ENCODE measurements at places on chromosomes 6 and 20. TPM values are rescaled to one million over a fixed set of nuclear protein-coding genes. Genes with fewer than 3 reads are reported as not detected.

The TUBE1 gene
- 9.6 TPM for polyA plus RNA-seq

The STXBP5 gene
- polyA plus RNA-seq: 7.7 TPM

The BEND6 gene
- 0.50 TPM for polyA plus RNA-seq

DNA sequence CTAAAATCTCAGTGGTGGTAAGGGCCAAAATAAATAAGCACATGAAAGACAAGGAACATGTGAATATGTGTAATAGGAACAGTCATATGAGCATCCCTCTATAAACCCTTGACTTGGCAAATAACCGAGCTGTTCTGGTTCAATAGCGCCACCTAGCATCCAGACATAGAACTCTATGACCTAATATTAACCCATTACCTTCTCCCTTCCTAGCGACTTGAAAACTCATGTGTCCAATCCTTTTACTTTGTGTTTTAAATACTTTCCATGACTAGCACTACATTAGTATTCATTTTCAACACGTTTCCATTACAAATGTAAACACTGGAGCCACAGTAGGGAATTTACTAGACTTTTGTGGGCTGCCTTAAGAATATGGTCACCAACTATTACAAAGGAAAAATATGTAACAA, 279.7 kb downstream of the UST start:
- DNase-seq: no peak

DNA sequence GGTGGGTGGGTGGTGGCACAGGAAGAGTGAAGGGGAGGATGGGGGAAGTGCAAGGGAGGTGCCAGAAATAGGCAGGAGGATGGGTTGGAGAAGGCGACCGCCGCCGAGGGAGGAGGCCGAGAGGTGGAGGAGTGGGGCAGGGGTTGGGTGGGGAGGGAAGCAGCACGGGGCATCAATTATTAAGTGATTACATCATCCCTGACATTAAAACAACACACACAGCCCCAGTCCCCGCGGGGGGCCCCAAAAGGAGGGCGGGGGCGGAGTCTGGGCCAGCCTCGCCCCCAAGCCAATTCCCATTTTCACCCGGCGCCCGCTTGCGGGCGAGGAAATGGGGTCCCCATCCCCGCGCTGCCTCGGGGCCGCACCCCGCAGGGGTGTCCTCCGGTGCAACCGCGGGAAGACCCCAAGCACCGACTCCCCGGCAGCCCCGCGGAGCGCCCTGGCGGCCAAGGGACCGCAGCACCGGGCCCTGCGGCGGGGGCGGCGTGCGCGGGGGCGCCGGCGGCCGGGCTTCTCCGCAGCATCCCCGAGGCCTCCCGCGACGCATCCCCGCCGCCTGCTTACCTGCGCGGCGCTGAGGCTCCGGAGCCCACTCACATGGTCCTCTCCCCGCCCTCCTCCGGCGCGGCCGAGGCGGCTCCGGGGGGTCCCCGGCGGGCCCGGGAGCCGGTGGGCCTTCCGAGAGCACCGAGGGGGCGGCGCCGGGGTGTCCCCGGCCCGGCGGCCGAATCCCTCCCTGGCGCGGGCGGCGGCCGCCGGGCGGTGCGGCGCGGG, 663 bp downstream of the FYN start:
- DNase-seq: peak; percentile 89

- DNase-seq: no peak
These were observed 9.7 kb downstream of the BTN3A1 start for GRCh38 chr6:26411751-26412150.

DNA sequence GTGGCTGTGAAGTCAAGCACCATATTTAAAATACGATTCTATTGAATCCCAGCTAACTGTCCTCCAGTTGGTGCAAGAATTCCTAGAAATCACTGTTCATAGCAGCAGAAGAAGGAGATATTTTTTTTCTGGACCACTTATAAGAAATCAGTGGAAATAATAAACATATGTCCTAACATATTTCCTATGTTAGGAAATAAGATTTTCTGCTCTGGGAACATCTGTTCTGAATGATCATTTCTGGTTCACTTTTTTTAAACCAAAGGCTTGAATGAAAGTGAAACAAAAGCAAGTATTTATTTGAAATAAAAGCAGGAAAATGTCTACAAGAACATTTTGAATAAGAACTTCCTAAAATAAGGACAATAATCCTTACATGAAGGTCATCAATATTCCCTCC, 138.9 kb upstream of the RALGAPA2 start:
- DNase-seq: no peak

DNA sequence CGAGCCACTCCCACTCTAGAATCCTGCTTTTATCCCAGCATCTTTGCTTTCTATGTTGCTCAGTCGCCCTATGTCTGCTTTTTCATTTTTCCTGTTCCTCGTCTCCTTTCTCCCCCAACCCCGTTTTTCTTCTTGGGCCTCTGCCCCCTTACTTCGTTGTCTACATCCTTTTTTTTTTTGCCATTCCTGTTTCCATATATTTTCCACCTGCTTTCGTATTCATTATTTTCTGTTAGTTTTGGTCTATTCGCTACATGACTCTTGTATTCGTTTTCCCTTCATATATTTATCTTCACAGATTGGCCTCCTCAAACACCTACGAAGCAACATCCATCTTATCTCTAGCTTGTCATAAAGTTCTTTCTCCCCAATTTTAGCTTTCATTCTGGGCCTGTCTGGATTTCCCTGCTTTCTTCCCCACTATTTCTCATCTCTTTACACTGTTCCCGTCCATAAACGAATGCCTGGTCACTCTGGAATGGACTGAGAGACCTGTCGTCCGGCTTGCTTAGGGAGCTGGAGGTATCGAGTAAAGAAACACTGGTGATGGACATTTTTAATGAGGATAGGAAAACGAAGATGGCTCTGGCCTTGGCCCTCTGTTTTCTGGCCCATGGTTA, 915 bp downstream of the PRRC2A start:
- no peak for DNase-seq

- no peak for DNase-seq
These were observed 442.3 kb upstream of the MAP3K7 start for GRCh38 chr6:91029211-91029610.

- no peak for DNase-seq
These were observed 690 bp downstream of the IFNGR1 start for GRCh38 chr6:137218473-137218916.

GRCh38 chr6:133306931-133307330, 65.8 kb downstream of the EYA4 start:
- no peak for DNase-seq

DNA sequence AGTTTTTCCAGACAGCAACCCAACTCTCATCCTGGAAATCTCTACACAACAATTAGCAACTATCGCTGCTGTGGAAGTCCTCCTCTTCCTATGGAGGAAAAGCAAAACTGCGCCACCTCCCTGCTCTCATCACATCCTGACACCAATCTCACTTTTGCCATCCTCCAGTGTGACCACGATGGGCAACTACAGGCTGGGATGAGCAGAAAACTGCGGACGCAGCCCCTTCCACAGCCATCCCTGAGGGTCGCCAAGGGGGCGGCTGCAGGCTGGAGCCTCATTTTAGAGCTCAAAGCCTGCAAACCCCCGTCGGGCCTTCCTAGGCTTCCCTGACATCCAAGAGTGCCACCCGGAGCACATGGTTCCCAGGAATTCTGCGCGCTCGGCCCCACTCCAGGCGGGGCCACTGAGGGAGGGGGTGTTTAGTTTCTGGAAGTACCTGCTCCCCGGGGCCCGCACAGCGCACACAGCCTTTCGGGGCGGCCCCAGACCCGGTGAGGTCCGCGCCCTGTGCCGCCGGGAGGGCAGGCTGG, 1.2 kb downstream of the TCFL5 start:
- peak; percentile 83 for DNase-seq

DNA sequence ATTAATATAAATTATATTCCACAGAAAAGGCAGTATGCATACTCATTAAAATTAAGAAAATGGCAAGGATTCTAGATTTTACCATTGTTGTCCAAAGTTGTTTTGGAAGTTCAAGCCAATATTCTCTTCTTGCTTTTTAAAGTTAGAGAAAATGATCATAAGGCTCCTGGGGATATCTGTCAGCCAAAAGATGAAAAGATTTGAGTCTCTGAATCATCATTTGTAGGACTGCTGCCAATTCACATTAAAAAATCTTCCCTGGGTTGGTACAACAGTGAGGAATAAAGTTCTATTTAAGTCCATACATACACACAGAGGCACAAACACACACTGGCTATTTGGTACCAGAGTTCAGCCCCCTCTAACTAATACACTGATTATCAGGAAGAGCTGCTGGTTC, 620.1 kb downstream of the COL12A1 start:
- DNase-seq: no peak

DNA sequence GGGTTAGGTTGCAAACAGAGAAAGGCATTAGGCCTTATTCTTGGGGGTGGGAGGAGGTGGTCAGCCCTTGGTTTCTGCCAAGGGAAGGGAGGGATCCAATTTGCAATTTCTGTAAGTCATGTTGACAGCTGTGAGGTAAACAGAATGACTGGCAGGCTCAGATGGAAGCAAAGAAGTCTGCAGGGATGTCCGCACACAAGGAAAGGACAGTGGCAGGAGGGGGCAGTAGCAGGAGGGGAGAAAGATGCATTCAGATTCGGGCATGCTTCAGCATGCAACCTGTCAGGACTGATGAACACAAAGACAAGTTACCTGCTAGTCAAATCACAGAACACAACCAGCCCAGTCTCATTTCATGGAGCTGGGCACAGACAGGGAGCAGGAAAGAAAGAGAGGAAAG, 217.9 kb upstream of the FOXA2 start:
- no peak for DNase-seq

DNA sequence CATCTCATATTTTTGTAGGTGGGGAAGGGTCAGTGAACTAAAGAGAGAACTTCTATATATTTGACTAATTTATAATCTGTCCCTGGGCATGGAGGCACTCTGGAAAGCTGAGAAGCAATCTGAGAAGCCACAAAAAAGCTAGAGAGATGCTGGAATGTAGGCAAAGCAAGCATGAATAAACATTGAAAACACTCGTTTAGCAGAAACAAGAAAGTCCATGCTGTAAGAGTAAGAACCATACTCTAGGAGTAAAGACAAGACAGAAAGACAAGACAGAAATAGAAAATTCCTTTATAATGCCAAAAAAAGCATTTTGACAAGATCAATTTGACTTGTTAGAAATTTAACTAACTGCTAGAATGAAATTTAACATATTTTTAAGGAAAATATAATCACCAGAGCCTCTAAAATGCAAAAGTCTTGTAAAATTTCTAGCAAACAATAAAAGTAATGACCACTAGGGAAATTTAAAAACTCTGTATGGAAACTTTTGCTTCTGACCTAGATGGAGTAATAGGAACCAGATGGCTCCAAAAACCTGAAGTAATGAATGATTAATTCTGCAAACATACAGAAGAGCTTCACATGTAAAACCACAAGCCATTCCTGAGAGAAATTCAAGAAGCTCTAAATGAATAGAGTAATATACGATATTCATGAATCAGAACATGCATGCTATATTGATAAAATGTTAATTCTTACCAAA, 625.7 kb upstream of the PTCHD4 start:
- no peak for DNase-seq

DNA sequence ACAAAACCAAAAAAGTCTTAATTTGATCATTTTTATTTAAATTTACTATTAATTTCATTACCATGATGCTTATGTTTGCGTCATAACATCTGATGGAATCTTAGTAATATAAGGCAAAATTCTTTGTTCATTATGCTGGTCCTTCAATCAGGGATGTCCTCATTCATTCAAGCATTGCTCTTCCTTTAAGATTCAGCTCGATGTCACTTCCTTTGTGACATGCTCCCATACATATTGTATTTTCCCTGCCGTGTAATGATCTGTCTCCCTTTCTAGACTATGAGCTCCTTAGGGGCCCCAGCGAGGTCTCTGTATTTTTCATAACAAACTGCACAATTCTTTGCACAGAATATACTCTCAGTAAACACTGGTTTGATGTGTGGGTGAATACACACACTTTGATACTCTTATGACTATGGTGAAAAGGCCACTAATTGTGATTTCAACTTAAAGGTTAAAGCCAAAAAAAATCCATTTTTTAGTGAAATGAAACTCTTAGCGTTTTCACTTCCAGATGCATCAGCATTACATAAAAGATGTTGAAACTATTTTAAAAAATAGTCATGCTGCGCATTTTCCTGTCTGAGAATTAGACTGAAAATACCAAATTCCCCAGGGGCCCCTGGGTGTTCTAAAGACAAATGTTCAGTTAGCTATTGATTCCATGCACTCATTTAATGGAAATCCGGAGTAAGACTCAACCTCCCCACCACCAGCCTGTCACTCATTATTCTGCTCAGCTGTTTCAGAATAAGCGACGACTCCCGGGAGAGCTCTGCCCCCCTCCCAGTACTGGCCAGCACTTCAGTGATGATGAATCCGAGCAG, 169.7 kb downstream of the ATXN1 start:
- DNase-seq: no peak

DNA sequence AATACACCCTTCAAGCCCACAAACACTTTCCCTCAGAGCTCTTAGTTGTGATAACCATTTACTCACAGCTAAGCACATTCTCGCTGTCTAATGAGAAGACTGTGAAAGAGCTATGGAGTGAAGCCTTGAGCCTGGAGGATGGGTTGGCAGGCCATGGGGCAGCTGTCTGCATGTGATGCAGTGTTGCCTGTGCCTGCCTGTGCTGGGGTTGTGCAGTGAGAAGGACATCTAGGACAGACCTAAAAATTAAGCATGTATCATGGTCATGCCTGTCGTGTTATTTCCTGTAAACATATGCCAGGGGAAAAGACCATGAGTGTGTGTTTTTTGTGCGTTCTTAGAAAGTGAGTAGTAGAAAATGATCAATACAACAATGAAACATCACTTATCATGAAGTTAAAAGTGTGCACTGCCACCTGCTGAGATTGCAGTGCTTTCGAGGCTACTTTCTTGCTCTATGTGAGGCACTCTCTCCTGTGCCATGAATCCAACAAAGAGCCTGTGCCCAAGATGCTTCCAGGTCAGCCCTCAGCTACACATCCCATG, 8.1 kb upstream of the ZC3H12D start:
- no peak for DNase-seq

DNA sequence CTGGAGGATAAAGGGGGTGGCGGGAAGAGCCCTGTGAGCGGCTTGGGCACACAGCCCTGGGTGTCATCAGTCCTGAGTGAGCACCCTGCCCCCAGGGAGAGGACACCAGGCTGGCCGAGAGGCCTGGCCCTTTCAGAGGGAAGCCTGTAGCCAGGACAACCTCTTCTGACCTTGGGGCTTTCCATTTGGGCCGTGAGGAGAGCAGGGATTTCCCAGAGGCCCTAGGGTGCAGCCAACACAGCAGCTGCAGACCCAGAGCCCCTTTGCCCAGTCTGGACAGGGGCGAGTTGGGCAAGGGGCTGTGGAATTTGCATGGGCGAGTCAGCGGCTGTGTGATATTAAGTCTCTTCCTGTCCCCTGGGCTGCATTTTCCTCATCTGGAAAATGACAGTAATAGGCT, 6.3 kb downstream of the MAP1LC3A start:
- peak; percentile 48 for DNase-seq

DNA sequence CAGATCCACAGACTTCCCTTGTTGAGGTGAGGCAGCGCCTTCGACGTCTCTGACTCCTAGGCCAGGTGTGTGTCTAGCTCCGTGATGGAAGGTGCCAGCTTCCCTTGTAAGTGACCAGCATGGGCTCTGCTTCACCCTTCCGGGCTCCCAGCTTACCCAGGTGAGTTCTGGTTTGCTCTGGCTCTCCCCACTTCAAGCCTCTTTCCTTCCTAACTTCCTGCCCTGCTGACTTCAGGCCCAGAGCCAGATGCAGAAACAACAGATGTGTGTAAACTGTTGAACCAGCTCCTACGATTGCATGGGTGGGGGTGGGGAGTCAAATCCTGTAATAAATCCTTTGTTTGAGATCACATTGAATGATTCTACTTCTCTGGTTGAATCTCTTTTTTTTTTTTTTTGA, 51.6 kb upstream of the BMP6 start:
- DNase-seq: peak; percentile 39

All from spleen (tissue), 13 donors.